ENCODE measurements at places on chromosomes 11 and 22.

- no peak for DNase-seq
These were observed 41.6 kb upstream of the PAK1 start for GRCh38 chr11:77515483-77515882.

GRCh38 chr11:41121600-41121999 lies 337.9 kb downstream of the LRRC4C start:
- DNase-seq: no peak

DNA sequence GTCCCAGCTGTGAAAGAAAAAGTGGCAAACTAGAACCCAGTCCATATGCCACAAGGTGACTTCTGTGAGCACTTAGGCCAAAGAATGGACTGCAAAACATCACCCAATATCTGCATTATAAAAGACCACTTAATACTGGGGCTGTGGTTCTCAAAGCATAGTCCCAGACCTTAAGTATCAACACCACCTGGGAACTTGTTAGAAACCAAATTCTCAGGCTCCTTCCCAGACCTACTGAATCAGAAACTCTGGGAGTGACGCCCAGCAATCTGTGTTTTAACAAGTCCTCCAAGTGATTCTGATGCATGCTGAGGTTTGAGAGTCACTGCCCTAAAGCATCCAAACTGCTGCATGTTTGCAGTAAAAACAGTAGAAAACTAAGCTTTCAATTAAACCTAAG lies 81.3 kb downstream of the SERGEF start:
- no peak for DNase-seq

- no peak for DNase-seq
These were observed 75.3 kb downstream of the APIP start for GRCh38 chr11:34840736-34841386.

GRCh38 chr11:129974237-129974636 lies 28.4 kb downstream of the PRDM10 start:
- DNase-seq: no peak

DNA sequence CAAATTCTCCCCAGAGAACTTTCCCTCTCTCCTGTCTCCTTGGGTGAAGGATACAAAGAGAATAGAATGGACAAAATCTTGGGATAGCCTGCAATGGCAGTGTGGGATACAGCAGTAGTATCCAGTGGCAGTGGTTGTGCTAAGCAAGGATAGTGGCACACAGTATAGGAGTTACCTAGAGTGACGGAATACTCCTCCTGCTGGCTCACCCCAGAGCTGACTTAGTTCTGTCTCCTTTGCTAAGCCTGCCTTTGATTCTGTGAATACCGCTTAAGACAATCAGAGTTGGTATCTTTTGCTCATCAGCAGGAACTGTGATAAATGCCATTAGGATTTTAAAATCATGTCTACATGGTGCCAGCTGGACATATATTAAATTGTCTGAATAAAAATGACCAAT lies 404.3 kb downstream of the JRKL start:
- no peak for DNase-seq

Data from amygdala (tissue), 56 donors.